Hair follicular keratinocyte (primary cell): ENCODE measurements at places on chromosomes 3 and 15. TPM values are rescaled to one million over a fixed set of nuclear protein-coding genes. Genes with fewer than 3 reads are reported as not detected.

The PRKCD gene
- total RNA-seq, result 6.0 and 6.6 TPM in 2 replicates

The CASR gene
- total RNA-seq, result not detected in 2 replicates

The GPR176 gene
- total RNA-seq, result 17.5 and 25.3 TPM in 2 replicates

The CILP gene
- not detected in 2 replicates for total RNA-seq

The CELSR3 gene
- total RNA-seq, result 1.0 and 1.1 TPM in 2 replicates

The CLDN16 gene
- total RNA-seq, result not detected in 2 replicates

The DZIP3 gene
- 2.8 and 3.9 TPM in 2 replicates for total RNA-seq

The NDUFB4 gene
- total RNA-seq, result 130 and 138 TPM in 2 replicates

The C15orf39 gene
- total RNA-seq, result 8.6 and 11.2 TPM in 2 replicates

The RPSA gene
- 2,555 and 2,813 TPM in 2 replicates for total RNA-seq

The KNG1 gene
- total RNA-seq, result not detected in 2 replicates

The PLCH1 gene
- not detected in 2 replicates for total RNA-seq

The GOLIM4 gene
- total RNA-seq, result 26.9 and 30.1 TPM in 2 replicates

The GOLGA8H gene
- 0.08 and 0.15 TPM in 2 replicates for total RNA-seq
